Activated CD4-positive, alpha-beta memory T cell treated with anti-CD3 and anti-CD28 coated beads, Interleukin-2, amount 10 ng/mL, durations not matched to agents 7 days and 5 days (primary cell): ENCODE measurements at places on chromosomes 12 and 14.

DNA sequence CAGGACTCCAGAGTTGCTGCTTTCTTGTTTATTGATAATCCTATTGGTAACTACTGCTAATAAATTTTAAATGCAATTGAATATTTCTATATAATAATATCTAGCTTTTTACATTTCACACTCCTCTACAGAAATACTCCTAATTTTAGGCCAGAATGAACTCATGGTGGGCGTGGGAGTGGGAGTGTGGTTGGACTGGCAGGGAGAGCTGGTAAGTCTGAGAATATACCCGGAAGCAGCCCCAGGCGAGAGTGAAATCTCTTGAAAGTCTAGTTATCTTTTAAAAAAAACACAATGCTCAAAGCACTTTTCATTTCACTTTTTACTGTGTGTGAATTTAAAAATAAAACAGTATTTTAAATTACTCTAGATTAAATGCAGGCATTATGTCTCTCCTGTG, 4.7 kb downstream of the TMEM263 start:
- peaks cover 23% of the 10 kb centered on the region for H3K36me3 ChIP-seq
- peaks cover 13% of the 10 kb centered on the region for H3K4me1 ChIP-seq
- no peak overlapping the region for H3K27ac ChIP-seq
- no peak overlapping the region for H3K4me3 ChIP-seq
- DNase-seq, result no peak

DNA sequence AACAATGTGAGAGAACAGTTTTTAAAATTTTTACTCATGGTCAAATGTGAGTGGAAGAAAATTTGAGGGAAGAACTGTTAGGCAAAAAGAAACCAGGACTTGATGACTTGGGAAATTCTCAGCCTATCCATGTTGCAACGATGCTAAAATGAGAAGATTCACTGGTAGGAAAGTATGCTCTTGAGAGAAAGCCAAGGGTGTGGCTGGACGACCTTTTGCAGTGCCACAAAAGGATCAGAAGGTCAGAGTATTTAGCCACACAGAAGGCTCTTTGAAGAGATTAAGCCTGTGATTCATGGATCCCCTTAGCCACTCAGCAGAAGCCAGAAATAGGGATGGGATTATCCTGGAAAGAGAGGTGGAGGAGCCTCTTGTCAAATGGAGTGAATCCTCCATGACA, 336.8 kb downstream of the LRIG3 start:
- H3K4me1 ChIP-seq, result no peaks in the 10 kb centered on the region
- no peak overlapping the region for H3K4me3 ChIP-seq
- DNase-seq, result no peak
- no peak overlapping the region for H3K27ac ChIP-seq
- no peaks in the 10 kb centered on the region for H3K27me3 ChIP-seq
- H3K36me3 ChIP-seq, result no peaks in the 10 kb centered on the region

- no peak overlapping the region for H3K27ac ChIP-seq
- H3K4me3 ChIP-seq, result no peak overlapping the region
- H3K27me3 ChIP-seq, result no peaks in the 10 kb centered on the region
- DNase-seq, result no peak
Measured at GRCh38 chr12:114263056-114263805, 142.7 kb downstream of the TBX5 start.

GRCh38 chr12:79982086-79983062, 47.5 kb upstream of the PPP1R12A start:
- no peak for DNase-seq
- H3K27me3 ChIP-seq, result peaks cover 20% of the 10 kb centered on the region
- no peaks in the 10 kb centered on the region for H3K36me3 ChIP-seq
- H3K27ac ChIP-seq, result no peak overlapping the region
- H3K4me1 ChIP-seq, result no peaks in the 10 kb centered on the region

GRCh38 chr14:56657604-56658003, 78.0 kb downstream of the TMEM260 start:
- H3K4me1 ChIP-seq, result no peaks in the 10 kb centered on the region
- H3K36me3 ChIP-seq, result no peaks in the 10 kb centered on the region
- H3K4me3 ChIP-seq, result no peak overlapping the region
- no peaks in the 10 kb centered on the region for H3K27me3 ChIP-seq
- no peak overlapping the region for H3K27ac ChIP-seq

- no peak overlapping the region for H3K4me3 ChIP-seq
- DNase-seq, result no peak
- H3K4me1 ChIP-seq, result peaks cover 6% of the 10 kb centered on the region
- no peaks in the 10 kb centered on the region for H3K36me3 ChIP-seq
- no peak overlapping the region for H3K27ac ChIP-seq
Measured at GRCh38 chr12:67333649-67334048, 64.5 kb downstream of the CAND1 start.

GRCh38 chr12:27772328-27773049, 7.5 kb upstream of the KLHL42 start:
- no peak overlapping the region for H3K27ac ChIP-seq
- peaks cover 12% of the 10 kb centered on the region for H3K27me3 ChIP-seq
- no peaks in the 10 kb centered on the region for H3K36me3 ChIP-seq
- H3K4me1 ChIP-seq, result peaks cover 3% of the 10 kb centered on the region
- H3K4me3 ChIP-seq, result no peak overlapping the region

- H3K27ac ChIP-seq, result no peak overlapping the region
- H3K36me3 ChIP-seq, result peaks cover 5% of the 10 kb centered on the region
- DNase-seq, result no peak
- H3K27me3 ChIP-seq, result peaks cover 4% of the 10 kb centered on the region
- peaks cover 14% of the 10 kb centered on the region for H3K4me1 ChIP-seq
- no peak overlapping the region for H3K4me3 ChIP-seq
Measured at GRCh38 chr14:20441461-20441860, 5.5 kb upstream of the KLHL33 start.

GRCh38 chr12:34605510-34605887, 583.2 kb downstream of the ALG10 start:
- H3K27me3 ChIP-seq, result no peaks in the 10 kb centered on the region
- no peak for DNase-seq
- H3K4me1 ChIP-seq, result no peaks in the 10 kb centered on the region
- H3K27ac ChIP-seq, result no peak overlapping the region
- H3K36me3 ChIP-seq, result no peaks in the 10 kb centered on the region
- no peak overlapping the region for H3K4me3 ChIP-seq

GRCh38 chr14:65255029-65255545, 152.8 kb upstream of the MAX start:
- H3K27ac ChIP-seq, result no peak overlapping the region
- peaks cover 7% of the 10 kb centered on the region for H3K36me3 ChIP-seq
- no peak overlapping the region for H3K4me3 ChIP-seq
- no peak for DNase-seq
- H3K4me1 ChIP-seq, result peaks cover 5% of the 10 kb centered on the region

DNA sequence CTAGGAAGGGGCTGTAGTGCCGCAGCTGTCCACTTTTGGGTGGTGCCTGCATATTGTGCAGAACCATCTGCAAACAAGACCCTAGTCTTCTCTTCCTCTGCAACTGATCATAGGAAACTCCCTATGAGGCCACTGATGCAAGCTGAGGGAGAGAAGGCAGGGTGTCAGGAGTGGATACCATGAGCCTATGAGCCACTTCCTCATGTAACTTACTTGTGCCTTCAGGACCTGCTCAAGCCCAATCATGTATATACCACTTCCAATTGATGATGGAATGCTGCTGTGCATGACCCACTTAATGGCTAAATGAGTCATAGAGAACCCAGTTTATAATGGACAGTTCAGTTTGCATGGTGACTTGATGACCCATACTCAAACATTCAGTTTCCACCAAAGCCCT, 107.9 kb downstream of the ALG10B start:
- no peak for DNase-seq
- no peaks in the 10 kb centered on the region for H3K4me1 ChIP-seq
- no peak overlapping the region for H3K4me3 ChIP-seq
- no peak overlapping the region for H3K27ac ChIP-seq

- H3K4me1 ChIP-seq, result no peaks in the 10 kb centered on the region
- no peak overlapping the region for H3K4me3 ChIP-seq
- DNase-seq, result no peak
- H3K27me3 ChIP-seq, result no peaks in the 10 kb centered on the region
- H3K27ac ChIP-seq, result no peak overlapping the region
Measured at GRCh38 chr14:43479596-43480195, 1027.4 kb downstream of the FSCB start.

DNA sequence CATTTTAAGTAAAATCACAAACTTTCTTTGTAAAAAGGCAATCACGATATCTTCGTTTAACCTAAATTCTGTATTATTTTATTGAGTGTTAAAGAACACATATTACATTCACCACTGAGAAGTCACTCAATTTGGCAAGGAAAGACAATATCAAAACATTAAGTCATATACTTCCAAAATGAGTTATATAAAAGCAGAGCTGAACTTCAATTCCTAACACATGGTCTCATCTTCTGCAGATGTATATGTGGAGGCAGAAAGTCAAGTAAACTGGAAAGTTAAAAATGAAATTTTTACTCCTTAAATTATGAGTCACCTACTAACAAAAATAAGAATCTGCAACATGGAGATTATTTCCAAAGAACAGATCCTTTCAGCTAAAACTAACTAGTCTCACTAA, 28.7 kb downstream of the BMAL2 start:
- peaks cover 3% of the 10 kb centered on the region for H3K4me1 ChIP-seq
- no peak for DNase-seq
- H3K27me3 ChIP-seq, result peaks cover 11% of the 10 kb centered on the region
- H3K27ac ChIP-seq, result no peak overlapping the region
- no peak overlapping the region for H3K4me3 ChIP-seq

- DNase-seq, result peak; percentile 3
- no peaks in the 10 kb centered on the region for H3K36me3 ChIP-seq
- H3K4me1 ChIP-seq, result no peaks in the 10 kb centered on the region
- H3K4me3 ChIP-seq, result no peak overlapping the region
Measured at GRCh38 chr14:101022121-101022520, 118.6 kb upstream of the RTL1 start.

DNA sequence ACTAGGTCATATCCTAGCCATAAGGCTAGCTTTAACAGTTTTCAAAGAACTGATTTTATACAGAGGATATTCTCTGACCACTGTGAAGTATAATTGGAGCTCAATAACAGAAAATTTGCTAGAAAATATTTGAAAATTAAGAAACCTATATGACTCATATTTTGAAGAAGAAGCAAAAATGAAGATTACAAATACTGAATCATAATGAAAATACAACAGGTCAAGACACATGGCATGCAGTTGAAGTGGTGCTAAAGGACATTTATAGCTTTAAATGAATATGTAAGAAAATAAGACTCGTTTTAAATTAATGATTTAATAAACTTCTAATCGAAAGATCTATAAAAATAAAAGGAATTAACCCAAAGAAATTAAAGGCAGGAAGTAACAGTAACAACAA, 1234.6 kb downstream of the SLC16A7 start:
- no peak overlapping the region for H3K4me3 ChIP-seq
- H3K36me3 ChIP-seq, result no peaks in the 10 kb centered on the region
- H3K4me1 ChIP-seq, result no peaks in the 10 kb centered on the region
- DNase-seq, result no peak
- H3K27me3 ChIP-seq, result no peaks in the 10 kb centered on the region
- no peak overlapping the region for H3K27ac ChIP-seq

- H3K4me1 ChIP-seq, result peaks cover 15% of the 10 kb centered on the region
- no peaks in the 10 kb centered on the region for H3K36me3 ChIP-seq
- no peak within 1 kb of the TSS for H3K27ac ChIP-seq
- no peaks in the 10 kb centered on the region for H3K27me3 ChIP-seq
- H3K4me3 ChIP-seq, result no peak within 1 kb of the TSS
Measured at GRCh38 chr14:20683891-20684661, at the start of gene RNASE4. Gene RNASE4, plus strand, starts transcription at chr14:20684560. Its CDS starts 14,812 bp downstream, at chr14:20699372.

- DNase-seq, result no peak
- H3K4me1 ChIP-seq, result no peaks in the 10 kb centered on the region
- H3K27me3 ChIP-seq, result peaks cover 13% of the 10 kb centered on the region
- H3K27ac ChIP-seq, result no peak overlapping the region
Measured at GRCh38 chr12:76329159-76329558, 19.1 kb downstream of the BBS10 start.

- H3K4me1 ChIP-seq, result peaks cover 47% of the 10 kb centered on the region
- DNase-seq, result peak; percentile 33
- peaks cover 28% of the 10 kb centered on the region for H3K36me3 ChIP-seq
- no peaks in the 10 kb centered on the region for H3K27me3 ChIP-seq
- peak overlapping the region; percentile 88 for H3K4me3 ChIP-seq
Measured at GRCh38 chr14:102778338-102779083, 1.3 kb downstream of the TRAF3 start.

DNA sequence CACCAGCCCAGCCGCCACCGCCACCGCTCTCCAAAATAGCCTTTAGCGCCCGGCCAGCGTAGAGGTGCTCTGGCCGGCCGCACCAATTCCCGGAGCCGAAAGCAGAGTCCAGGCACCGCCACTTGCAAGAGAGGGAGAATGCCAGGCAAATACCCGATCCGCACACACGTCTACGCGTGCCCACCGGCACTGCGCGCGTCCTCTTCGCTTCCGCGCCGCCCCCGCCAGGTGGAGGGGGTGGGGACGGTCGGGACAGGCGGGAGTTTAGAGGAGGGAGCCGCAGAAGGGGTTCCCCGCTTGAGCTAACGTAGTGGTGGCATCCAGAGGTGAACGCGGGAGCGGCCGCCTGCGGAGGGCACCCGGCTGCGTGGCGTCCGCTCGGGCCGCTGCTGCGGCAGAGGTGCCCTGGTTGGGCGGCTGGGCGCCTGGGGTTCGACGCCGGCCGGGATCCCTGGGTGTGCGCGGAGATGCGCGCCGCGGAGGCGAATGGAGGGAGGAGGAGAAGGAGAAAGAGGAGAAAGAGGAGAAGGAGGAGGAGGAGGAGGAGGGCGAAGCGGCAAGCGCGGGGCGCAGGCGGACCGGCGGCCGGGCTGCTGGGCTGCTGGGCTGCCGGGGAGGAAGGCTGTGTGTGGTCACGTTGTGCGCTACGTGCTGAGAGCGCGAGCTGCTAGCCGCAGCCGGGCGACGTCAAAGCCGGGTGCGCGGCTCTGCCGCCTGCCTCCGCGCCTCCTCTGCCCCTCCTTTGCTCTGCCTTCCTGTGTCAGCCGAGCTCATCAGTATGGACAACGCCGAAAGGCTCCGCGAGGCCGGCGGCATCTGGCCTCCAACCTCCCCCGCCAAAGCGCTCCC, at the start of gene MDGA2:
TSS of gene MDGA2 (minus strand) at position 140 of the 849 bp plus-strand sequence.
- H3K27ac ChIP-seq, result no peak within 1 kb of the TSS
- no peak for DNase-seq
- H3K4me3 ChIP-seq, result no peak within 1 kb of the TSS
- peaks cover 4% of the 10 kb centered on the region for H3K4me1 ChIP-seq

GRCh38 chr12:50297027-50297426, 13.7 kb upstream of the LIMA1 start:
- H3K4me1 ChIP-seq, result no peaks in the 10 kb centered on the region
- no peaks in the 10 kb centered on the region for H3K27me3 ChIP-seq

DNA sequence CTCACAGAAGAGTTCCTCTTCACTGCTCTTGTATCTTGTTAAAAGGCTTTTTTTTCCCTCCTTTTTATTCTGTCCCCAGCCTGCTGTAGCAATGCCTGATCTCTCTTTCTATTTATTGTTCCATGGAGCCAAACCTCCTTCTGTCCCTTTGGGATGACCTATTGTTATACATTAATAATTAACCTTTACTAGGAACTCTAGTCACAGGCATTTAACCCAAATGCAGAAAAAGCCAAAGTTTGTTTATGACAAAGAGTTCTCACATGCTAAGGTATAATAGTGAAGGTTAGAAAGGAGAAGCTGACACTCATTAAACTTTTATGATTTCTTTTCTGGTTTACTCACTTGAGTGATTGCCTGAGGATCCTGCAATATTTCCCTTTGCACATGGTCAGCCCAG, 535.8 kb downstream of the NRXN3 start:
- H3K36me3 ChIP-seq, result no peaks in the 10 kb centered on the region
- no peak for DNase-seq
- no peak overlapping the region for H3K4me3 ChIP-seq
- no peaks in the 10 kb centered on the region for H3K27me3 ChIP-seq
- H3K27ac ChIP-seq, result no peak overlapping the region

- no peak for DNase-seq
- H3K27me3 ChIP-seq, result no peaks in the 10 kb centered on the region
- no peaks in the 10 kb centered on the region for H3K4me1 ChIP-seq
- H3K4me3 ChIP-seq, result no peak overlapping the region
- H3K27ac ChIP-seq, result no peak overlapping the region
Measured at GRCh38 chr12:115013236-115013981, 329.4 kb upstream of the TBX3 start.
